ENCODE measurements at places on chromosomes 12 and 14.

GRCh38 chr14:23563473-23564180, 4.0 kb downstream of the AP1G2 start:
- no peak for DNase-seq

GRCh38 chr12:5432011-5432400, at the start of gene NTF3:
TSS of gene NTF3 (plus strand) at chr12:5432108. CDS start at chr12:5432325, 217 bp downstream.
- DNase-seq: no peak

DNA sequence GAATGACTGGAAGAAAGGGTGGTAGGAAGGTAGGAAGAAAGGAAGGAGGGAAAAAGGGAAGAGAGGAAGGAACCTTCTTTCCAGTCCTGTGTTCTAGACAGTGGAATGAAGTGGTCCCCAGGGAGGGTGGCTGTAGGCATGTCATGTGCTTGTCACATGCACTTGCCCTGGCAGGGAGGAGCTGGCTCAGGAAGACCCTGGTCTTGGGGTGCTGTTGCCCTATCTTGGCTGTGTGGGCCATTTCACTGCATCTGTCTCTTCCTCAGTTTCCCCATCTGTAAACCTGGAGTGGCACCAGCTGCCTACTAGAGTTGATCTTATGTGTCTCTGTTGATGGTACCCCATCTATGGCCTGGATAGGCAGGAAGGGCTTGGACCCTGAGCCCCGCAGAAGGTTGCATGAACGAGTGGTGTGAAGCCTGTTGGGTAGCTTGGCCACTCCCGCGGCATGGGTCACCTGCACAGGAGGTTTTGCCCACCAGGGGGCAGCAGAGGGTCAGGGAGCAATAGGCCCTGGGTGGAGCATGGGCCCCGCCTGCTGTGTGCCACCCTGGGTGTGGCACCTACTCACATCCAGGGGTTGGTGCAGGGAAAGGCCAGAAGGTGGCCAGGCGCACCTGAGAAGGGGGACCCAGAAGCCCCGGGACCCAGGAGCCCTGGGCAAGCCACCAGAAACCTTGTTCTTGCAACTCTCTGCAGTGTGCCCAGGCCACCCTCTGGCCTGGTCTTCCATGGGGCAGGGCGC, 25.1 kb downstream of the MEG3 start:
- peak; percentile 56 for DNase-seq

DNA sequence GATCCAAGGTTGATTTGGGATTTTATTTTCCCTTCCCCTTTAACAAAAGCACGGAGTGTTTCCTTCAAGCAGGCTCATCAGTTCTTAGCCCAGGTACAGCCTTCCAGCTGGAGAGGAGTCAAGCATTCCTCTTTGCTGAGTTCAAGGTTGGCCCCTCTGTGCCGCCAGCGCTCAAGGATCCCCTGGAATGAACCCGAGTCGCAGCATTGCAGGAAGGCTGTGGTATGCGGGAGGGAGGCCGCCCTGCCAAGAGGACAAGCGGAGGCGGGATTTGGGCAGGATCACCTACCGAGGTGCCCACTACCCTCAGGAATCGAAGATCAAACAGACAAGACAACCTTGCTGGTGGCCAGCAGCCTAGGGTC, 53.9 kb upstream of the NCOR2 start:
- no peak for DNase-seq

- no peak for DNase-seq
These were observed 21.5 kb upstream of the BEGAIN start for GRCh38 chr14:100608586-100609330.

GRCh38 chr14:99676657-99677056, 7.4 kb upstream of the CYP46A1 start:
- no peak for DNase-seq

DNA sequence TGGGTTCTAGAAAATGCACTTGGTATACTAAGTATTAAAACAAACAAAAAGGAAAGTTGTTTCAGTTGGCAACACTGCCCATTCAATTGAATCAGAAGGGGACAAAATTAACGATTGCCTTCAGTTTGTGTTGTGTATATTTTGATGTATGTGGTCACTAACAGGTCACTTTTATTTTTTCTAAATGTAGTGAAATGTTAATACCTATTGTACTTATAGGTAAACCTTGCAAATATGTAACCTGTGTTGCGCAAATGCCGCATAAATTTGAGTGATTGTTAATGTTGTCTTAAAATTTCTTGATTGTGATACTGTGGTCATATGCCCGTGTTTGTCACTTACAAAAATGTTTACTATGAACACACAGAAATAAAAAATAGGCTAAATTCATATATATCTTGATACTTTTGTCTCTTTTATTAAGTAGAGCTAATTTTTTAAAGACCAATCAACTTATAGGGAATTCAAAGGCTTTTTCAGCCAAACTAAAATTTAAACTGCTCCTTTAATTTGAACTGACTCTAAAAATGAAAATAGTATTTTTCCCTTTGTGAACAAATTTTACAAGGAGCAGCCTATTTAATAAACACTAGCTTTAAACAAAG, 2.8 kb downstream of the FOXG1 start:
- no peak for DNase-seq

Measured in stimulated activated CD8-positive, alpha-beta memory T cell treated with anti-CD3 and anti-CD28 coated beads, Interleukin-15, amount 100 ng/mL, for 48 hours (primary cell).